ENCODE measurements at places on chromosomes 13 and 19.

- no peak for DNase-seq
Measured at GRCh38 chr19:17526922-17527321, 15.5 kb downstream of the PGLS start.

- DNase-seq = peak; percentile 61
Measured at GRCh38 chr13:106619688-106620555, 52.0 kb upstream of the ARGLU1 start.

DNA sequence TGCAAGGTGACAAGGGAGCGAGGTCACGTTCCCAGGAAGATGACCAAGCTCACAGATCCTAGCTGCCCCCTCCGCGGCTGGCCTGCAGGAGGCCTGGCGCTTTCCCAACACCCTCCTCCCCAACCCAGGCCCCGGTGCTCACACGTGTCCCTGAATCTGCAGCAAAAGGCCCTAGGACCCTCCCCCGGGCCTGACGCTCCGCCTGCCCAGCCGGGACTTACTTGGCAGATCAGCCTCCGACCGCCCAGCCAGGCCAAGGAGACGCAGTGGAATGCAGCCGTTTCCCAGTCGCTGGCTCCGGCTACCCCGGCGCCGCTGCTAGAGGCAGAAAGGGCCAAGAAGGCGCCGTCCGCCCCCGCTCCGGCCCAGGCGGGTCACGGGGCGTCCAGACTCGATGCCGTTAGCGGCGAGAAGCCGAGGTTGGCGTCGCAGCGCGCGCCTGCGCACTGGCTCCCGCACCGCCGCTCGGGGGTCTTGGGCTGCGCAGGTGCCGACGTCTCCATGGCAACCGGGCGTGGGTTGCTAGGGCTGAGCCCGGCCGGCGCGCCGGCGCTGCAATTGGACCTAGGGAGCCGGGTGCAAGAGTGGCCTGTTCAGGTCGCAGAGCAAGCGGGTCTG is at the start of gene PNMA8A:
Gene PNMA8A (minus strand): TSS at position 448 of the 618 bp plus-strand sequence. CDS start 528 bp downstream, outside the sequence.
- peak; percentile 63 for DNase-seq

DNA sequence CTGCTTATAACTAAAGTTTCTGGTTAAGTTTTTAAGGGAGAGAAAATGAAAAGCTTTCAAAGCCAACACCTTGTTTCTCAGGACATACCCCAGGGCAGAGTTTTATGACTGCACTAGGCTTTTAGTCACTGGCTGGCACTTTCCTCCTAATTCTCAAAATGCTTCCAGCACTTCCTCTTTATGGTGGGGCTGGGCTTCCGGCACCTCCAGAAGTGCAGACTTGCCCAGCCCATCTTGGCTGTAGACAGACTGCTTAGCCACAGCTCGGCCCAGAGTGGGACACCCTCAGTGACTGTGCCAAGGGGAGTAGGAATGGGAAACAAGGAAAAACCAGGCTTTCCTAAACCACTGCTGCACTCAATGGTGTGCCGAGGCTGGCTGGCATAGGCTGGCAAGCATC is 23.2 kb upstream of the GTF3A start:
- DNase-seq = no peak

GRCh38 chr13:41458187-41458760 is 924 bp downstream of the RGCC start:
- peak; percentile 20 for DNase-seq

- peak; percentile 34 for DNase-seq
Measured at GRCh38 chr13:101150998-101151397, 265.3 kb downstream of the NALCN start.

- no peak for DNase-seq
Measured at GRCh38 chr13:76913898-76914297, 27.7 kb upstream of the KCTD12 start.

DNA sequence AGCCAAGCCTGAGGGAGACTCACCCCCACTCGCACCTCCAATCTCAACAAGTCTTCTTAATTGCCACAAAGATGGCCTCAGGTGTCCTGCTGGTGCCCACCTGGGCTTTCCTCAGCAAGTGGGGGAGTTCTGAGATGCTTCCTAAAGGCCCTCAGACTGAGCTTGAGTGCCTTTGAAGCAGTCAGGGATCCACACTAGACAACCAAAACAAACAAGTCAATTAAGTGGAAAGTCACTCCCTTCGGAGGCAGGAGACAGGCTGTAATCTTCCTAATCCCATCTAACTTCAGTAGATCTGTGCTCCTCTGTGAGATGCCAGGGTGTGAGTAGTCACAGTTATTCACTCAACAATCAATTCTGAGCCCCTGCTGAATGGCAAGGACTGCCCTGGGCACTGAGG is 68.3 kb upstream of the SERP2 start:
- no peak for DNase-seq

GRCh38 chr13:96636001-96636709 is 358.1 kb downstream of the OXGR1 start:
- no peak for DNase-seq

DNA sequence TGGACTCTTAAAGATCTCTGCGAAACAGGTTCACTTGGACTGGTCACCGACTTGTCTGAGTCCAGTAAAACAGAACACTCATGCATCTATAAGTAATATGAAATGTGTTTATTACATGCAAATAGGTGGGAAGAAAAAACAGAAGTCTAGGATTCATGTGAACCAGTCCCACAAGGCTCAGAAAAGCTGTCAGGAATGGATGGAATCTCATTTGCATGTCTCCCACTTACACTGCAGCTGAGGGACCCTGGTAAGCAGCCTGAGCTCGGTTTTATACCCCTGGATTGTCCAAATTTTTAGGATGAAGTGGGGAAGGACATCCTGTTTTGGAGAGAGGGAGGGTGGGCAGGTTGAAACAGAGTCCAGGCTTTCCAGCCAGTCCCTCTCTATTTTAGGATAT is 1545.1 kb upstream of the PCDH20 start:
- no peak for DNase-seq

DNA sequence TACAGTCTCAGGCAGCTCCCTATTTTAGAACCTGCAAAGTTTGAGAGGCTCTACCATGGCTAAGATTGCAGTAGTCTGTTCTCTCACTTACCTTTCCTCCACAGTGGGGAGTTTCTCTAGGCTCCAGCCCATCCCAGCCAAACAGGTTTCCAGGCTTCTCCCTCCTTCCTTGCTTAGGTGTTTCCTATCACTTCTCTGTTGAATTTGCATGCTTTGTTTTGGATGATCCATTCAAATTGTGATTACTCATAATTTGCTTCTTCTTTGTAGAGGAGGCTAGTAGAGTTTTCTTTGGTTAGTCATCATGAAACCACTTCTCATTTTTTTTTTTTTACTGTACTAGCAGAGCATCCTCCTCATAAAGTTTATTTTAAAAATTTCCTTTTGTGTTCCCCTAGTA is 1242.2 kb upstream of the MIR17HG start:
- peak; percentile 76 for DNase-seq

- peak; percentile 96 for DNase-seq
Measured at GRCh38 chr13:47499358-47500150, 501.5 kb downstream of the SUCLA2 start.

DNA sequence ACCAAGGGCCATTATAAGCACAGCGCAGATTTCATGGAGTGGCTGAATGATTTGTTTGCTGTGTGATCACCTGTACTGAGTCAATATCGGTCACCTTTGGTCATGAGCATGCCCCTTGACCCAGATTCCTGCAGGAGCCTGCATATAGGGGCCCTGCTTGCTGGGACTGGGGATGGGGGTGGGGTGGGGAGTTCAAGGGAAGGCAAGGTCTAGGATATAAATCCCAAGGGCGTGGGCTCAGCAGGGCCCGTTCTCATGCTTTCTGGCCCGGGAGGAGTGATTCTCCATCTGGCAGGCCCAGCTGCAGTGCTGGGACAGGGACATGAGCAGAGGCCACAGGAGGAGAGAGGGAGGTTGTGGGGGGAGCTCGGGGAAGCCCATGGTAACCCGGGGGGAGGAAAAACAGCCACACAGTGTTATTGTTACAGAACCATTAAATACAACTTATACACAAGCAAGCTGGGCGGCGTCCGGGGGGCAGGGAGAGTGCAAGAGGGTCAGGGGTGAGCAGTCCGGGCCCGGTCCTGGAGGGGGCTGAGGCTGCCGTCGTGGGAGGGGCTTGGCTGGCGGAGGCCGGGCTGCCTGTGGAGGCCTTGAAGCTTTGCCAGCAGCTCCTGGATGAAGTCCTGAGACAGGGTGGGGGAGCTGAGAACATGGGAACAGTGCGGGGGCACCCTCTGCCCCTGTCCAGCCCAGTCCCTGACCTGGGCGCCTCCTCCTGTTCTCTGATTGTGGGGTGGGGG is 5.2 kb downstream of the PPP1R14A start:
- DNase-seq = peak; percentile 74

- peak; percentile 43 for DNase-seq
Measured at GRCh38 chr19:38062959-38063761, 156.2 kb downstream of the SIPA1L3 start.

GRCh38 chr19:41031916-41032315 is 40.8 kb downstream of the CYP2B6 start:
- DNase-seq = no peak

- DNase-seq = no peak
Measured at GRCh38 chr19:18029617-18030338, 21.8 kb downstream of the ARRDC2 start.

- peak; percentile 21 for DNase-seq
Measured at GRCh38 chr13:46866150-46866549, 30.7 kb downstream of the HTR2A start.

DNA sequence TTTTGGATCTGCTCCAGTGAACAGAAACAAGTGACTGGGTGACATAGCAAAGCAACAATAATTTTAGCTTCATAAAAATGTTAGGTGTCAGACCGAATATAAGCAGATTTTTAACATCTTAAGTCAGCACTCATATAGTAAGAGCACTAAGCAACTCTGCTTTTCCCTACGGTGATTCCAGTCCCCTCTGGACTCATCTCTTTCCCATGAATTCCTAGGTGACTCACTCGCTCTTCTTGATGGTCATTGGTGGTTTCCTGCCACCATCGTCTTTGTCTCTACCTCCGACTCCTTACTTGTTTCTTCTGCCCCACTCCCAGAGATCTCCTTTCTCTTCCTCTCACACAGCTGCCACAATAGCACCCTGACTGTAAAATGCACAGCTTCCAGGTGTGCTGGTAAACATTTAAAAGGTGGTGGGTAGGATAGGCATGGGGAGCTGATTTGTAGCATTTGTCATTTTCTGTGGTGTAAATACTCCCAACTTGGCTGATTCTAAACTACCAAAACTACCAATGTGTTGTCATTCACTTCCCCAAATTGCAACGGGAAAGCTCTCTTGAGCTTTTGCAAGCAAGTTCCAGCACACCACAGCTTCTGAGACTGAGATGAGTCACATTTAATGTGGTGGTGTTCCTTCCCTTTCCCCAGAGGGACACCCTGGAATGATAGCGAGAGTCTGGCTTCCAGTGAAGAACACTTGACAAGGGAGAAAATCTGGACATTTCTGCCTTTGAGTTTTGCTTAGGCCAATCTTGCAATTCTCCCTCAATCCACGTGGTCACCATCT is 42.8 kb upstream of the CLDN10 start:
- no peak for DNase-seq

- DNase-seq = no peak
Measured at GRCh38 chr13:33145667-33146066, 129.4 kb downstream of the KL start.
